LHCN-M2 (cell line): ENCODE measurements at places on chromosomes 3 and 15. TPM values are rescaled to one million over a fixed set of nuclear protein-coding genes. Genes with fewer than 3 reads are reported as not detected.

GRCh38 chr15:96076350-96076749 lies 254.2 kb upstream of the NR2F2 start:
- no peak for DNase-seq

DNA sequence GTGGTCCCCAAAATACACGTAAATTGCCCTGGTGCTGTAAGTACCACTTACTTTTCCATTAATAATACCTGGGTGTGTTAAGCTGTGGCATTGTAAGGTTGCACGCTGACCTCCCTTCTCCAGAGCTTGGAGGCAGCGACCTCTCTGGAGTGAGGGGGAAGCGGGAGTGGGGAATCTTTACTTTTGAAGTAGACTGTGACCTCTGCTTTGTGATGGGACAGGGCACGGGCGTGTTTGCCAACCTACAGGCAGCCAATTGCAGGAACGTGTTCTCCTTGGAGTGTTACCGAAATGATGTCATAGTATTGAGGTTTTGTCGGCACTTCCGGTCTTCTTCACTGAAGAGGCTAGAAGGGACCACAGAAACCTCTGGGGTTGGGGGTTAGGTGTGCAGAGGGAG lies 227.3 kb upstream of the C2CD4B start:
- DNase-seq, result peak; percentile 44

DNA sequence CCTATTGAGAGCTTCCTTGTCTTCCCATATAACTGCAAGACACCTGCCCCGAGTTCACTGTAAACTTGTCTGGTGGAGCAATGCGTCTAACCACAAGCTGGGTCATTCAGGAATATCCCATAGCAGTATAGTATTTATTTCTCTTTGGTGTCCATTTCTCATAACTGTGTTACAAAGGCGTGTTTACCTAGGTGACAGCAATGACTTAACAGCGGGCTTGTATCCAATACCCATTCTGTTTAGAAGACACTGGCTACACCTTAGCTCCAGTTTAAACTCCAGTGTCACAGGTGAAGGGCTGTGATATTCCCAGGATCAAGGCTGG lies 24.3 kb downstream of the ATP10A start:
- no peak for DNase-seq

- DNase-seq, result peak; percentile 26
Measured at GRCh38 chr3:53850895-53851294, 4.5 kb downstream of the IL17RB start.

GRCh38 chr3:149536429-149536828 lies 61.9 kb downstream of the TM4SF4 start:
- peak; percentile 51 for DNase-seq

- DNase-seq, result no peak
Measured at GRCh38 chr3:136196064-136196400, at the start of gene MSL2. TSS of gene MSL2 (minus strand) at chr3:136196335. CDS start at chr3:136195113, 1,222 bp downstream.

DNA sequence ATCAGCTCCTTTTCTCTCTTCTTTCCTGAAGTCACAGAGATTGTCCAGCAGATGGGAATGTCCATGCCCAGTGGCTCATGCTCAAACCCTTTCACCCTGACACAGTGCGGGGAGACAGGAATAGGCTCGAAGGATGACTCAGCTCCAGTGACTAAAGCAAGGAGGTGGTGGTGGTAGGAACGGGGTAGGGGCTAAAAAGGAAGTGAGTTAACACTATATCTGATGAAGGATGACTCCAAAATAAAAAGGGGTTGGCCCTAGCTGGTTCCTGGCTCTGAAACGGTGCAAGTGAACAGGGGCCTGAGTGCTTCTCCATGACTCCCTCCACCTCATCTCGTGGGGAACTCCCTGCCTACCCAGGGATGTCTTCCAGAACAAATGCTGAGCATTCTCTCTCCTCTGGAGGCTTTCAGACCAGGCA lies 167.4 kb upstream of the LPP start:
- DNase-seq, result peak; percentile 92

GRCh38 chr3:56197259-56197965 lies 270.9 kb downstream of the ERC2 start:
- no peak for DNase-seq

DNA sequence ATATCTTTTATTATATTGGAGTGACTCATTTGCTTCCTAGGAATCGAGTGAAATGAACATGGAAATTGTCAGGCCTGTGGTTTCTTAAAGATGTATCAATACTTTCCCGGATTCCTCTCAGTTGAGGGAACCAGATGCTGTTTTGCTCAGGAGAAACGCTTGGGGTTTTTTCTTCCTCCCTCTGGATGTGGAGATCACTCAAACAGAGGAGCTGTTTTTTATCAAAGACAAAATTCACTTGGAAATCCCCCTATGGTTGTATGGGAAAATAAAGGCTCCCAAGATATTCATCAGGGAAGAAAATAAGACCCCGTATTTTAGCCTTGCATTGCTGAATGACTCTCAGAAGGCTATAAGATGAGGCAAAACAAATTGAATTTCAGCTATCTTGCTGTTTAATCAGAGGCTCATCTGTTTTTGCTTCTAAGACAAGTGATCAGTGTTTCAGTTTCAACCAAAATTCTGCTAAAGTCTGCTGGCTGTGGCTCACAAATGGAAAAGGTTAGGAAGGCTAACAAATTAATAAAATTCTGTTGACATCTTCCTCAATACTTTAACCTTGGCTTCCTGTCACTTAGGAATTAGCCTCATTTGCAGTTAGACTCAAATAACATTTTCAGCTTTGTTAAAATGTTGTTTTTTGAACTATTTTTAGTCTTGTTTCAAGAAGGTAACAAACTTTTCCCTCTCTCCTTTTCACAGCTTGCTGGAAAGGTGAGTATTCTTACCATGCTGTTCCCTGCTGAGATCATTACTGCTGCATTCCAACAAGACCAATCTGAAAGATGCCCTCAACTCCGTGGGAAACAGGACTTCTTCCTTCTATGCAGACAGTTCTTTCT lies 83.6 kb downstream of the COL6A5 start:
- DNase-seq, result no peak

- peak; percentile 89 for DNase-seq
Measured at GRCh38 chr3:188954590-188955208, 217.1 kb upstream of the TPRG1 start.

- DNase-seq, result peak; percentile 99
Measured at GRCh38 chr3:170802164-170803151, 67.5 kb downstream of the RPL22L1 start.

DNA sequence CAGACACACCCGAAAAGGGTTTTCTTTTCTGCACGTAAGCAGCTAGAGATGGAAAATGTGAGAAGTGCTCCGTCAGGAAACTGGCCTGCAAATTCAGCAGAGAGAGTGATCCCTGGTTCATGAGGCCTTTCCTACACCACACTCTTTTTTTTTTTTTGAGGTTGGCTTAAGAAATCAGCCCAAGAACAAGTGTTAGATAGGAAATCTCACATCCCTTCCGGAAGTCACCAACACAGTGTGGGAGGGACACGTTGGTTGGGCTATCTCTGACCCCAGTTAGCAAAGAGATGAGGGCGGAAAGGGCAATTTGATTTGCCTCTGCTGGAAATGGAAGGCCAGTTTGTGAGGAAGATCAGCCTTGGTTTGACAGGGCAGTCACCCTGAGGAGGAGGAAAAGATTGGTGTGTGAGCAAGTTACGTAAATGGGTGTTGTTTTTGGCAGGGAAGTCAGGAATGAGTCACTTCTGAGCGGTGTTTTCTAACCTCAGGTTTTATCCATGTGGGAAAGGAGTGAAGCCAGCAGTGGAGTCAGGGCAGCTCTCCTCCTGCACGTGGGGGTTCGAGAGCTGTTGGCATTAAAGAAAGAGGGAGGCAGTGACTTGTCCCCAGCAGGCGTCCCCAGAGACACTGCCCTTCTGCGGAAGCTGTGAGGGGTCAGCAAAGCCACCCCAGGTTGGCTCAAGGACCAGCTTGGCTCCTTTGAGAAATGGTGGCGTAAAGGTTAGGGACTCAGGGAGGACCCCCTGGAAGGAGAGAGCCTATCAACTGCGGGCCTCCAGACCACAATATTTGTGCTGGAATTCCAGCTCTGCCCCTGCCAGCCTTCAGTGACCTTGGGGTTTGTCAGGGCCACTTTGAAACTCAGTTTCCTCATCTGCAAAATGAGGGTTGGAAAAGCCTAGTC lies 237.6 kb upstream of the BHLHE40 start:
- DNase-seq, result peak; percentile 94

GRCh38 chr15:77659350-77660321 lies 26.9 kb upstream of the LINGO1 start:
- peak; percentile 18 for DNase-seq

DNA sequence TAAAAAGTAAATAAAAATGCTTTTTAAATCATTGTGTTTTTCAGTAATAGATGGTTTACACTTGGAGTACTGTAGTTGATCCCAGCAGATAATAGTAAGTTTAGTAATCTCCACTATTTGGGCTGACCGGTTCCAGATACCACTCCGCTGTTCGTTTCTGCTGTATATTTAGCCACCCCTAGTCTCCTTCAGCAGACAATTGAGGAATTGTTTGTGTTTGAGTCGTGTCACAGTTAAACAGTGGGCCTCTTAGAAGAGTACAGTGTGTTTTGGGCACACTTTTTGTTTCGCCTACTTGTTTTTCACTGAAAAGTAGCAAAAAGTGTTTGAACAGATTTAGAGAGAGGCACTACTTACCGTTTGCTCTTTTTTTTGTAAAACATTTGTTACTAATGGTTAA lies 33.2 kb downstream of the PAK2 start:
- DNase-seq, result no peak

DNA sequence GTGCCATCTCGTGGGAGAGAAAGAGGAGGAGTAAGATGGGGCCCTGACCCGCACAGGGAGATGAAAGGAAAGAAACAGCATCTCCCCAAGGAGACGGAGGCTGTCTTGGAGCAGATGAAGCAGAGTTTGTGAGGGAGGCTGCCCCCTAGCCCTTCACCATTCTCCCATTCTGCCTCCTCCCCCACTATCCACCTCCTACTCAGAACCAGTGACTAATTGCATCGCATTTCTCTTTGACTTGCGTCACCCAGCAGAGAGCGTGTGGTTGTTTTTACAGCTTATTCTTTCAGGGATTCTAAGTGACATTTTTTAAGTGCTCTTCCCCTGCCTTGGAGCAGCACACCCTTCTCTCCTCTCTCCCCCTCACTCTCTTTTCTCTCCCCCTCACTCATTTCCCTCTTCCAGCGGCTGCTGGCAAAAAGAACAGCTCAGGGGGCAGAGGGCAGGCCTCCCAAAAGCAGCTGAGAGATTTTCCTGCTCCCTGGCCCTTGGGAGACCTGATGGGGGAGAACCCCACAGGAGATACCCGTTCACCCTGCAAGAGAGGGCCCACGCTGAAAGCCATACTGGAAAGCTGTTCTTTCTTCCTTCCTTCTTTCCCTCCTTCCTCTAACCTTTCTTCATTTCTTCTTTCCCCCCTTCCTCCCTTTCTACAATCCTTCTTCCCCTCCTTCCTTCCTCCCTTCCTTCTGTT lies 91.8 kb downstream of the MRPL46 start:
- DNase-seq, result no peak

DNA sequence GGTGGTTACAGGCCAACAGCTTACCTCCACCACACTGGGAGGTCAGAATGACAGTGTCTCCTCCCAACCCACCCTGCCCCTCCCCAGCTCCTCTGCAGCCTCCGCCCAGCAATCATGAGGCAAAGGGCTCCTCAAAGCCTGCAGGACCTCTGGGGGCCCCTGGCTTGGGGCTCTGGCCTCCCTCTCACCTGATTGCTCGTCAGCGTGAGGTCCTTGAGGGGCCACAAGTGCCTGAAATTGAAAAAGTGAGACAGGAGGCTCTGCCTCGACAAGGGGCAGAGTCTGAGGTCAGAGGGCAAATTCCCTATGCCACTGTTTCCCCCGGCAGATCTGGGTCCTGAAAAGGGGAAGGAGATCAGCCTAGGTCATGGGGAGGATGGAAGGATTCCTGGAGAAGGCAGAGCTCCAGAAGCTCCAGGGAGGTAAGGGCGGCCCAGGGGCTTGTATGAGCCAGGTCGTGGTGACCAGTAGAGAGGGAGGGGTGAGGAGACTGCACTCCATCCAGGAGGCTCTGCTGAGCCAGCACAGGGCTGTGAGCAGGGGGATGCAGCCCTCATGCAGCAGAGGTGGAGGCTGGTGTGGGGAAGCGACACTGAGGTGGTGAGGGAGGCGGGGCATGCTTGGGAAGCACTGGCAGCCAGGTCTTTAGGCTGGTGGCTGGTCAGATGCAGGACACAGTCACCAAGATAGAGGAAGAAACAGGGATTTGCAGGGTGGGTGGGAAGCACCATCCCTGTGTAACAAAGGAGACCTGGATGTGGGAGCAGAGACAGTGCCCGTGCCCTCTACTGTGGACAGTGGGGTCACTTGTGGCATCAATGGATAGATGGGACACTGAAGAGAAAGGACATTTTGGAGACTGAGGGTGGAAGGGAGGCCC lies 20.1 kb downstream of the ALS2CL start:
- DNase-seq, result no peak

DNA sequence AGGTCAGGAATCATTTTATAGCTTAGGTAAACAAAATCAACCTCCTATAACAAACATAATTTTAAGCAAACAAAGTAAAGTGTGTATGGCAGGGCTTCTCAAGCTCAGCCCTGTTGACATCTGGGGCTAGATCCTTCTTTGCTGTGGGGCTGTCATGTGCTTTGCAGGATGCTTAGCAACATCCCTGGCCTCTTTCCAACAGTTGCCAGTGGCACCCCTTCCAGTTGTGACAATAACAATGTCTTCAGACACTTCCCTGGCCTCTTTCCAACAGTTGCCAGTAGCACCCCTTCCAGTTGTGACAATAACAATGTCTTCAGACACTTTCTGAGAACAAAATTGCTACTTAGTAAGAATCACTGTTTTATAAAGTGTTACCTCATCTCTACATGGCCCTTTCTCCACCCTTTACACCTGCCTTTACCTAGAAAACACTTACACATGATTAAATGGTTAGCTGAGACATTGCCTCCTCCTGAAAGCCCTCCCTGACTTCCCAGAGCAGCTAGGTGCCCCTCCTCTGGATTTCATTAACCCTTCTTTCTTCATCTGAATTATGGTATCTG lies 194.0 kb upstream of the LMCD1 start:
- DNase-seq, result peak; percentile 11

GRCh38 chr3:182729903-182730674 lies 63.2 kb upstream of the ATP11B start:
- no peak for DNase-seq

KCNMB2 gene
- not detected in 2 replicates for total RNA-seq

CADPS gene
- 0.11 TPM in 1 of 2 replicates, not detected in the other for total RNA-seq

ERICH6 gene
- total RNA-seq, result 0.11 and 0.38 TPM in 2 replicates

MKRN3 gene
- total RNA-seq, result 5.2 and 6.5 TPM in 2 replicates
